ENCODE measurements at places on chromosomes 12 and 14.

GRCh38 chr14:100383727-100384158 lies 60.6 kb downstream of the SLC25A47 start:
- DNase-seq: peak; percentile 68

DNA sequence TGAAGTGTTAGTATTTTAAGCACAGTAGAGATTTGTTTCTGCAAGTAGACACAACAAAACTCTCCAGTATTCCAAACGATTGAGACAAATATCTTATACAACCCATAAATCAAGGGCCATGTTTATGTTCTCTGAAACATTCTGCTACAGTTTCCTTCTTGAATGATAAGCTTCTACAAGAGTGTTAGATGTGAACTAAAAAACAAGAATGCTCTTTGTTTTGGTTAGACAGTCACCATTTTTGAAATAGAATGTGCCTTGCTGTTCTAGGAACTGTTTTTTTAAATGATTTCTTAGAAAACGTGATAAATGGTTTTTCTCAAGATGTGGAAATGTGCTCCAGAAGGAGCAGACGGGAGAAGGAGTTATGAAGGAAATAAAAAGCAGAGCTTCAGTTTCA lies 1656.3 kb upstream of the FLRT2 start:
- no peak for DNase-seq

- no peak for DNase-seq
Measured at GRCh38 chr12:24206621-24207020, 257.2 kb upstream of the SOX5 start.

DNA sequence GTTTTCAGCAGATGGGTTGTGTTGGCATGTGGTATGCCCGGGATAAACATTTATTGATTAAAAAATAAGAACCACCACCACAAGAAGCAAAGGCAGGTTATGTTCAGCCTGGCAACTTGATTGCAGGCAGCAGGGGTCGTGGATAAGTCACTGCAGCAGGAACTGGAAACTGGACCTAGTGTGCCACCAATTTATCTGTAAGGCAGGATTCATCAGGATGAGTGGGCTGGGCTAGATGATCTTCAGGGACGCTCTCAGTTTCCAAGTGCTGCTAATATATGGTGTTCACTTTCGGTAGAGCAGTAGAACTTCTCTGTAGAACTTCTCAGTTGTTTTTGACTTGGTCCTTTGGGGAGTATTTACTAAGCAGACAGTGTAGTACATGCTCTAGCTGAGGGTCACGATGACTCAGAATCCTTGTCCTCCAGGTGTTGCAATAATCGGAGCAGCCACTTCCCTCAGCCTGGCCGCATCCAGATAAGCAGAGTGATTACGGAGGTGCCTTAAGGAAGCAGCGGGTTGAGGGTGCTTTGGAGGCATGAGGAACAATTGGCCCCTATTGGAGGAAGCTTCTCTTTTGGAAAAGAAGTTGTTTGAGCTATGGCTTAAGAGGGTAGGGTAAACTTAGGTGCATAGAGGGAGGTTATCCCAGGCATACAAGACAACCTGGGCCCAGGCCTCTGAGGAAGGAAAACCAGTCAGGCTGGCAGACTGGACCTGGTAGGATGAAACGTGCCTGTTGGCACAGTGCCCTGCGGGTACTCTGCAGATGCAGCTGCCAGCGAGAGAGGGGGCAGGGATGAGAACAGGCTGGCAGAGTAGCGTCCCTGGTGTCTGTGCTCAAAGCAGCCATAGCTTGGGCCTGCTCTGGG lies 104.0 kb downstream of the GPR135 start:
- no peak for DNase-seq

DNA sequence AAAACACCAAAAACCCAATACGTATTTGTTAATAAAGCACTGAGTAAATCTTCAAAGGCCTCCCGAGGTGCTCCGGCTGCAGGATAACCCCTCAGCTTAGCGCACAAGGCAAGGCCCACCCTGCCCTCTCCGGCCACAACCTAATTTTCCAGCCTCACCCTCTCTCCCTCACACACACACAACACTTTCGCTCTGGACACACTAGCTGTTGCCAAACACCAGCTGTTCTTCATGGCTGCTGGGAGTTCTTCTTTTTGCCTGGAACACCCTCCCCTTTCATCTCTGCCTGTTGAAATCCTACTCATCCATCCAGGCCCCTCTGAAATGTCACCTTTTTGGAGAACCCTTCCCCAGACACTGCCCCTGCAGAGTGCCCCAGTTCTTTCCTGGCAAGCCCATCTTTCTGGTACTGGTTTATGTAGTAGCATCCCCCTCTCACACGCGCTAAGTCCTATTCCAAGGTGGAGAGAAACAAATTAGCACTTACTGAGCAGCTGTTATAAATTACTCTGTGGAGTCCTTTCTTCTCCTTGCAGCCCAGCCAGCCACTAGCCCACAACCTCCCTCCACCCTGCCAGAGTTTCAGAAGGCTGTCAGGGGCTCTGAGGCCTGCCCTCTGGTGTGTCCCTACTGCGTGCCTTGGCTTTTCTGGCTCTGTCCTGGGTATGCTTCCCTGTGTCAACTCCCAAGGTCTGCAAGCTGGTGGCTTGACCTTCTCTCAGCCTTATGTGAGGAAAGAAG lies 805 bp upstream of the CRACR2A start:
- DNase-seq: no peak

- DNase-seq: no peak
Measured at GRCh38 chr14:55514819-55515490, 65.1 kb upstream of the KTN1 start.

DNA sequence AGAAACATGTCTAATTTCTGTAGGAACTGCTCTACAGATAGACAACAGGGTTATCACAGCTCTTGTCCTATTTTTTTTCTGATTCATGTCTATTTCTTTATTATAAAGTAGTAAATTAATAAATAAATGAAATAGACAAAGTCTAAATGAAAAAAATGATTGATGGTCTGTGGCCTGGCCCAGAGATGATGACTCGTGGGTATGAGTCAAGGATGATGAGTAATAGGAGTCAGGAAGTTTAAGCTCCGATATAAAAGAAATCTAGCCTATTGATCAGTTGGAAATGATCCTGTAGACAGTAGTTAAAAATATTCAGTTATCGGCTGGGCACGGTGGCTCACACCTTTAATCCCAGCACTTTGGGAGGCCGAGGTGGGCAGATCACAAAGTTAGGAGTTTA lies 90.6 kb upstream of the RTL1 start:
- no peak for DNase-seq

- DNase-seq: no peak
Measured at GRCh38 chr12:111194703-111195051, 174.2 kb downstream of the PHETA1 start.

DNA sequence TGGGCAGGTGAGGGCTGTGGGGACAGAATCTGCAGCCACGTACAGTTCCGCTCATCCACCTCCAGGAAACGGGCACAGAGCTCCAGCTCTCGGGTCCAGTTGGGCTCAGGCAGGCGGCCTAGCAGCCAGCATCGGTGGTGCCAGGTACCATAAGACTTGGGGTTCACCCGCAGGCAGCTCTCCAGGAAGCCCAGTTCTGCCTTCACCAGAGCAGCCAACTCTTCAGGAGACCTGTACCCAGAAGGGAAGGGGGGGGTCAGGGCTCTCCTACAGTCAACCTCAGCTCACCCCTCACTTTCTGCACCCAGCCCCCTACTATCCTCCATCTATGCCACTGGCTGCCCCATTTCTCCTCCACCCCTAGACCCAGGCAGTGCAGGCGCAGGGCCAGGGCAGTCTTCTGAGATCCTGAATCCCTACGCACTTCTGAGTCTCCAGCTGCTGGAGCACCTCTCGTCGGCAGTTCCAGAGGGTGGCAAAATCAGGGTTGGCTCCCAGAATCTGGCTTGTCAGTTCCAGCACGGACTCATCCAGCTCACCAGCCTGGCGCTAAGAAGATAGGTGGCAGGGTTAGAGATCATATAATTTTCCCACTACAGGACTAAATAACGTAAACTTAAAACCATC lies 1.4 kb downstream of the RABGGTA start:
- DNase-seq: no peak

DNA sequence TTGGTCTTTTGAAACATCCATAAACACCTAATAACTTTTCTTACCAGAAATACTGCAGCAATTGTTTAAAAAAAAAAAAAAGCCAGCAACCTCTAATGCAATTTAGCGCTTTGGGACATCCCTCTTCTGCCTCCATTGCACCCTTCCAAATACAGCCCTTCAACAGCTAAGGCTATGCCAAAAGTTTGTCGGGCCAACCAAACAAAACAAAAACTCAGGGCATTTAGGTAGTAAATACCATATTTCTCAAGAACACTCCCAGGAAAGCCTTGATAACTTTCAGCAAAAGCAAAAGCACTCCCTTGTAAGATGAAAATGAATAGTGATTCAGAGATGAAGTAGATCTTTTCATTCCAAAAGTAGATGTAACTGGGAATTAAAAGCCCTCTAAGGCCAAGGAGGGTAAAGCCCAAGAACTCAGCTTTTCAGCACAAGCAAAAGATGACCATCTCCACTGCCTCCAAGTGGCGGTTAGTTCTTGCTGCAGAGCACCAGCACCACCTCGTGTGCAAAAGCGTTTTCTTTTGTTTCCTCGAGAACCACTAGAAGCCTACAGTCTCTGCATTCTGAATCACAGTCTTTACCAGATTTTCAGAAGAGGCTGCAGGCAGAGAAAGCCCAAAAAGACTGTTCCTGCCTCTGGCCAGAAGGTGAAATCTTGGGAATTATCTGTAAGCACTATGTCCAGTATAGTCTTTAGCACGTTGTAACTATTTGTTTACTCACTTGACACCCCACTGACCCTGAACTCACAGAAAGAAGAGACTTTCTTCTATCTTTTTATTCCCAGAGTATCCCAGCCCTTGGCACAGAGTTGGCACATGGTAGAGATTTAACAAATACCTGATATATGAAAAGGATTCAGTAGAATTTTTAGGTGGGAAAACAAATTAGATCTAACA lies 53.1 kb downstream of the SIX6 start:
- no peak for DNase-seq

GRCh38 chr14:101072531-101072930 lies 169.0 kb upstream of the RTL1 start:
- DNase-seq: no peak

All from CD4-positive, alpha-beta T cell treated with Interleukin-2 at 100 ng/mL for 4 hours (primary cell).